ENCODE measurements at places on chromosomes 12 and 14.

DNA sequence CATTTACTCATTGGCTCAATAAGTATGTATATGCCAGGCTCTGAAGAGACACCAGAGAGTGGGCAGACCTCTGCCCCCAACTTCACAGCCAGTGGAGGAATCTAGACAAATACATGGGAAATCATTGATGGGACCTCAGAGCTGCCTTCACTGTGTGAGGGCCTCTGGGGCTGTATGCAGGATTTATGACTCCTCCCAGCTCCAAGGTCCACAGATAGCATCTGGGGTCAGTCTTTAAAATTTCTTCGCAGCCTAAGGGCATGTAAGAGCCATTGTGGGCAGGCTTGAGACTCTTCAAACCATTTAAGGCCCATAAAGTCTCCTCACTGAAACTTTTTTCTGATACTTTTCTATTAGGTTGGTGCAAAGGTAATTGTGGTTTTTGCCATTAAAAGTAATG lies 125.5 kb downstream of the SPTSSA start:
- no peak for DNase-seq

DNA sequence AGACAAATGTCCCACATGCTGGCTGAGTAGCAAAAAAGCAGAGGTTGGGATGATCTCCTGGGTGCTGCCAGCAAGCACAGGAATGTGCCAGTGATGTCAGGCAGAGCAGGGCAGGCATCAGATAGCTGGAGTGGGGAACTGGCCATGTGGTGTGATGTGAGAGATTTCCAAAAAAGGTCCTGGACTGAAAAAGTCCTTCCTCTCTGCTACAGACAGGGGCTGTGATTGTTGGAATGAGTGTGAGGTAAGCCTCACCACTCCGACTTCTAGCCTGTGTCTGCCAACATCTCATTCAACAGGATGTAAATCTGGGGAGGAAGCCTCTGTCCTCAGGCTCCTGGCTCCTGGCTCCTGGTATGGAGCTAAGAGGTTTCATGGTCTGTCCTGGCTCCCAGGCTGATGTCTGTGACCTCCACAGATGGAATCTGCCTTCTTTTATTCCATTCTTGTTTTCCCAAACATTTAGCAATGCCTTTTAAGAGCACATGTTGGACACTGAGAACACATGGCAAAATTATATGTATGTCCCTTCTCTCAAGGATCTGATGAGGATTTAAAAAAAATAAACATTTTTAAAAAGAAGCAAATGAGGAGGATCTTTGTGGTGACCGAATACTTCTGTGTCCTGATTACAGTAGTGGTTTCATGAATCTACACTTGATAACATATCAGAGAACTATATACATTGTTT lies 50.1 kb upstream of the STK38L start:
- DNase-seq = no peak

GRCh38 chr12:93533310-93533709 lies 39.2 kb upstream of the SOCS2 start:
- DNase-seq = no peak

DNA sequence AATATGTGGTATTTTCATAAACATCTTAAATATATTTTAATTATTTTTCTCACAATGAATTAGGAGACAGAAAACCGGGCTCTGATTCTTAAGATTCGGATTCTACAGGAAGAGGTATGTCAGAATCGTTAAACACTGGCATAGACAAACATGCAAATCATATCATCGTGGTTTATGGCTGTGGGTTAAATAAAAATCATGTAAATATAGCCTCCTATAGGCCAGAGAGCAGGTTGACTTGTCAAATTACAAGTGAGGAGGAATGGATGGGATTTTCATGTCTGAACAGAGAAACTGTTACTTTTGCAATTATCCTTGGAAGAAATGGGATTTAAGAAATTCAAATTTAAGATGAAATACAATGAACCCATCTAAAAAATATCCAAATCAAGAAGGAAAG lies 74.9 kb upstream of the BCAT1 start:
- no peak for DNase-seq

GRCh38 chr14:101217616-101218371 lies 314.3 kb upstream of the RTL1 start:
- peak; percentile 11 for DNase-seq

GRCh38 chr12:39616251-39616650 lies 3.4 kb downstream of the ABCD2 start:
- no peak for DNase-seq

DNA sequence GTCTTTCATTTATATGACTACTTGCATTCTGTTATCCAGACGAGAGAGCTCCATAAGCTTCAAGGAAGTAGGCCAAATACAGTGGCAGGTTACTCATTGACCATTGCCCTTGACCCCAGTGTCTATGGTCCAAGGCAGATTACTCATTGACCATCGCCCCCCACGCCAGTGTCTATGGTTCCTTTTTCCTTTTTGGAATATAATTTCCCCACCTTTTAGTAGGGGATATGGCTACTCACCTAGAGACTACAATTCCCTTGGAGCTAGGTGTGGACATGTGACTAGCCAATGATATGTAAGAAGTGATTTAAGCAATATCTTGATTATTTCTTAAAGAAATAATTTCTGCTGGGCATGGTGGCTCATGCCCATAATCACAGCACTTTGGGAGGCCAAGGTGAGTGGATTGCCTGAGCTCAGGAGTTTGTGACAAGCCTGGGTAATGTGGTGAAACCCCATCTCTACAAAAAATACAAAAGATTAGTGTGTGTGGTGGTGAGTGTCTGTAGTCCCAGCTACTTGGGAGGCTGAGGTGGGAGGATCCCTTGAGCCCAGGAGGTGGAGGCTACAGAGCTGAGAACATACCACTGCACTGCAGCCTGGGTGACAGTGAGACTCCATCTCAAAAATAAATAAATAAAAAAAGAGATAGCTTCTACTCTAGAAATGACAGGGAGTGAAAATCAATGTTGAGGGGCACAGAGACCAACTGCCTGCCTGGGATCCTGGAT lies 32.6 kb downstream of the SIX4 start:
- DNase-seq = no peak

- DNase-seq = no peak
These were observed 388.6 kb downstream of the RAD51B start for GRCh38 chr14:68208218-68208617.

DNA sequence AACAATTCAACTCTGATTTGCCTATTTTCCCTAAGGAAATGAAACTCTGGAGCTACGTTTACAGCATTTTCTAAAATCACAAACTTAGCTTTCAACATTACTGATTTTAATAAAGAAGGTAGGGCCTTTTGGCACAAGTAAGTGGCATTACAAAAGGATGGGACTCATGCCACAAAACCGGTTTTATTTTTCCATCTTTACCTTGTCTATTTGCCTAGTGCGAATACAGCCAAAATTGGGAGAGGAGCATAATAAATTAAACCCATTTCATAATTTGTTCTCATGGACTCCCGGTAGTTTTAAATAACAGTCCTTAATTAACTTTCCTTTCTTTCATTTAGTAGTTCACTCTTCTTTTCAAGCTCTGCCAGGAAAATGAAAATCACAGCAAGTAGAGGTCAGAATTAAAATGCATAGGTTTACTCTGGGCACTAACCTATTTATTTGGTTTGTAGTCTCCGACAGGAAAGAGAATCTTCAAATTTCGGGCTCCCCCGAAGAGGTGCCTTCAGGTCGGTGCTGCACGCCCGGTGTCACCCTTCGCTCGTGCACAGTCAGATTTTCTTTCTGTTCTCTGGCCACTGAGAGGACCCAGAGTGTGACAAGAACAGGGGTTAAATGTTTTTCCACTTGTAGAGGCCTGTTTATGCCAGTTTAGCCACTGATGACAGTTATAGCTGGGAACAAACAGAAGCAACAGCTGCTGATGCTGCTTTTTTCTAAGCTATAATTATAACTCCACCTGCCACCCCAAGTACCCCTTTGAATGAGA lies at the start of gene BEST3:
Gene BEST3 (minus strand): TSS at position 535 of the 772 bp plus-strand sequence. CDS start 1,505 bp downstream, outside the sequence.
- DNase-seq = no peak

DNA sequence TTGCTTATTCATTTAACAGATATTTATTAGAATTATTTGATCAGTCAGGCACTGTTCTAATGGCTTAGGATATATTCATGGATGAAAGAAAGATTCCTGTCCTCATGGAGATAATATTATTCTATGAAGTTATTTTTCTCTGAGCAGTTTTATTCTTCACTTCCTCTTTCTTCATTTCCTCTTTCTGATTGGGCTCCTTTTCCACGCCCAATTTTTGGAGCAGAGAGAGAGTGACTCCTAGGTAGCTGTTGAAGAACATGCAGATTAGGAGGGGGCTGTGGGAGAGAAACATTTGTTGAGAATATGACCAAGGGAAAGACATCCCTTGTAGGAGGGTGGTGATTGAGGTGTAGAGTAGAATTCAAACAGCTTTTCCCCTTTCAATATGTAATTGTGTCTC lies 6.0 kb upstream of the YARS2 start:
- DNase-seq = no peak

DNA sequence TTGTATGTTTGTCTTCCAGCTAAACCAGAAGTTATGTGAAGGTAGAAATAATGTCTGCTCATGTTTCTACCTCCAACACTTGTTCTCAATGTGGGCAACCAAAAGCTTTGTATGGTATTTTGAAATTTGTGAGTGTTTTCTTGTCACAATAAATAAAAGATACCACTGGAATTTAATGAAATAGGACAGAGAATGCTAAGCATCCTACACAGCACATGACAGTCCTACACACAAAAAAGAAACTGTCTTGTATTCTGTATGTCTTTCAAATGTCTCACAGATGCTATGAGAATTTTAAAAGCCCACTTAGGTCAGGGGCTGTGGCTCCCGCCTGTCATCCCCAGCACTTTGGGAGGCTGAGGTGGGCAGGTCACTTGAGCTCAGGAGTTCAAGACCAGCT lies 68.9 kb downstream of the RALGAPA1 start:
- no peak for DNase-seq

DNA sequence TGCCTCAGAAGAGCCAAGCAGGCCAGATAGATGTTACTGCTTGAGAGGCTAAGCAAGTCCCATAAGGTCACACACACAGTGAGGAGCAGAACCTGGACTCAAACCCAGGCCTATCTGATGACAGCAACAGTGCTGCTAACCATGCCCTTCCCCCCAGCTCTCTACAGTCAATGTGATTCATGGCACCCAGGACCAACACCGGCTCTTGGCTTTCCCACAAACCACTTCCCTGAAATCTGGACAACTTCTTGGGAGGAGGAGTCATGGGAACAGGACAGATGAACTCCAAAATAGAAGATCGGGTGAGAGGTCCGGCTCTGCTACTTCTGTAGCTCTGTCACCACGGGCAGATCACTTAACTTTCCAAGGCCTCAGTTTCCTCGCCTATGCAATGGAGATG lies 716 bp upstream of the PTGDR start:
- no peak for DNase-seq

DNA sequence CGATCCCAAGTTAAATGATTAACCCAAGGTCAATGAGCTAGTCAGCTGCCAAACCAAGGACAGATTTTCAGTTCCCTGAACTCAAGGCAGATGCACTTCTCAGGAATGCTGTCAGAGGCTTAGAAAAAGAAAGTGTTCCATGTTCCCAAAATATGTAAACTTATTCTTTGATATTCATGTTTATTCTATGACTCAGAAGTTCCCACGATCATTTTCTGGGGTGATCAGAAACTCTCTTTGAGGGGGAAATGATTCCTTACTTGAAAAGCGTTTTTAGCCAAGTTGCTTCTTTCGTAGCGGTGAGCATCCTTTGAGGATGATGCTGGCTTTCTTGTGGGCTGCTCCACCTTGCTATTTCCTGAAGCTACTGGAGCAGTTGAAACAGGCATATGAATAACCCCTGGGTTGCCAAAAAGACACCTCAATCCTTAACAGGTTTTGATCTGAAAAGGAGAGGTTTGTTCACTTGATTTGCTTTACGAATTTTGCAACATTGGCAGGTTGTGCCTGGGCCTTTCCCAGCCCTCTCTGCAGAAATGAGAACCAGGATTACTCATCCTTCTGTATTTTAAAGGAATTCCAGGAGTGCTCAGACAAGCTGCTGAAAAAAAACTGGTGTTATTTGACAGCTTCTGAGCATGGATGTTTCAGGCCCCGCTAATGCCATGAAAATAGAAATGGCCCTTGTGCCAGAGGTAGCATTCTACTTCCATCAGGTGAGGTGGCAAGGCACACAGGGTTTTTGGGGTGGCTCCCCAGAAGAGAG lies 121.4 kb upstream of the HIF1A start:
- DNase-seq = no peak

- DNase-seq = no peak
These were observed 158.5 kb upstream of the RTL1 start for GRCh38 chr14:101062065-101062450.

- peak; percentile 72 for DNase-seq
These were observed 34.2 kb upstream of the PRMT8 start for GRCh38 chr12:3456809-3457208.

All from H1 (cell line).